ENCODE measurements at places on chromosomes 1 and 21.

GRCh38 chr1:245211035-245211749 lies 56.4 kb downstream of the KIF26B start:
- DNase-seq, result no peak

GRCh38 chr1:7207875-7208646 lies 422.8 kb downstream of the CAMTA1 start:
- peak; percentile 46 for DNase-seq

- no peak for DNase-seq
Measured at GRCh38 chr1:75152092-75152491, 17.9 kb downstream of the LHX8 start.

GRCh38 chr1:245983294-245983967 lies 523.6 kb downstream of the SMYD3 start:
- no peak for DNase-seq

- no peak for DNase-seq
Measured at GRCh38 chr1:26281091-26281958, 1.4 kb downstream of the SH3BGRL3 start.

All from suppressor macrophage treated with lipopolysaccharide for 4 hours (primary cell).